ENCODE measurements at places on chromosomes 4 and X.

- DNase-seq, result no peak
Measured at GRCh38 chr4:155837203-155837796, 28.8 kb downstream of the ASIC5 start.

DNA sequence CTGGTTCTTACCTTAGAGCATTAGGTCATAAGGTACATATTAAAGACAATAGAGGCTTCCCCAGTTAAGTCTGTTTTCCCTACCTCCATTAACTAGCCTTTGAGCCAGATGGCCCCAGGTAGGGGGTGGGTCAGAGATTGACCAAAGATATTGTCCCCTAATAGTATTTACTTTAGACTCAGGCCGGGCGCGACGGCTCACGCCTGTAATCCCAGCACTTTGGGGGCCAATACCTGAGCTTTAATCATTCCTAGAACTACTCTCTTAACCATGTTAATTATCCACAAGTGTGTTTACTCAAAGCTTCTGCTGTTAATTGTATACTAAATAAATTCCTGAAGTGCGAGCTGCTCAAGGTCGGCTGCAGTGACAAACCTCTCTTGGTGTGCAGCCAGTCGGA is 28.0 kb upstream of the AMBN start:
- no peak for DNase-seq

- no peak for DNase-seq
Measured at GRCh38 chr4:777520-778262, 48.2 kb downstream of the CPLX1 start.

DNA sequence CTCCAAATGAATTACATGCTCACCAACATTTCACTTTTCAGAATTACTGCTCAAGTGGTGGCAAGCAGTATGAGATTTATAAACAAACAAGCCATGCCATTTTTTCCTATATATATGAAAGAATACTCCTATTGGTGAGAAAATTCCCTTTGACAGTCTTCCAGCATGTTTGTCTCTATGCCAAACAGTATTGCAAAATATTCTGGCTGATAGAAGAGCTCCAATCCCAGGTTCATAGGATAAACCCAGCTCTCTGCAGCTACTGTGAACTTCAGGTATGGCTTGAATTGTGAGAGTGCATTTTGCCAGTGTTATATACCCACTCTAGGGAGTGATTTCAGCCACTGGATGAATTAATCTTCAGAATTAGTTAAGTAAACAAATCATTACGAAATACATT is 108.8 kb downstream of the MAGEC2 start:
- no peak for DNase-seq

- no peak for DNase-seq
Measured at GRCh38 chr4:32161392-32161791, 1441.2 kb downstream of the PCDH7 start.

DNA sequence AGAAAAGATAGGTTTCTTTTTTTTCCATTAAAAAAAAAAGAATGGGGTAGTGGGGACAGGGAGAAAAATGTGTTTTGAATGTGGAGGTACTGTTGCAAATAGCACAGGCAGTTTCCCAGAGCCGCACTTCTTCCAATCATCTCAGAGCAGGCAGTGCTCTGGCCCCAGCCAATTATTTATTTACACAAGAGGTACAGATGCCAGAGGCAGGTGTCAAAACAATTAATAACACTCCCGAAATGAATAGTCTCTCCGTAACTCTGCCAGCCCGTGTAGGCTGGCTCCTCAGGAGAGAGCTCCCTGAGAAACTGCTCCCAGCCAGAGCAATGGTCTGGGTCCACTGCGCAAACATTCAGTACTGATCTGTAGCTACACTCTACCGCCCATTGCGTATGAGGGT is 130.8 kb upstream of the IL1RAPL2 start:
- DNase-seq, result no peak

DNA sequence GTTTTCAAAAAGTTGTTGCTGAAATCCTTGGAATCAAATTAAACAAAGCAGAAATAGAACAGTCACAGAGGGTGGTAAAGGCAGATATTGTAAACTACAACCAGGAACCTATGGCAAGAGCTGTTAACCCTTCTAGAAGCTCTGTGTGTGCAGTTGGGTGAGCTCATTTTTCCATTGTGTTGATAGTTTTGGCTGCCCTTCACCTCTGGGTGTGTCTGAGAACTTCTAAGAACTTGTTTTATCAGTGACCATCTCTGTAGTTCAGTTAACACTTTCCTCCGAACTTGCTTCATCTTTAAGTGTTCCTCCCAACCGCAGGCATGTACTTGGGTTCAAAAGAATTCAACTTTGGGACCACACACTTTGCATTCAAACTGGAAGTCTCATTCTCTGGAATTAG is 32.7 kb downstream of the RBMX start:
- DNase-seq, result no peak

DNA sequence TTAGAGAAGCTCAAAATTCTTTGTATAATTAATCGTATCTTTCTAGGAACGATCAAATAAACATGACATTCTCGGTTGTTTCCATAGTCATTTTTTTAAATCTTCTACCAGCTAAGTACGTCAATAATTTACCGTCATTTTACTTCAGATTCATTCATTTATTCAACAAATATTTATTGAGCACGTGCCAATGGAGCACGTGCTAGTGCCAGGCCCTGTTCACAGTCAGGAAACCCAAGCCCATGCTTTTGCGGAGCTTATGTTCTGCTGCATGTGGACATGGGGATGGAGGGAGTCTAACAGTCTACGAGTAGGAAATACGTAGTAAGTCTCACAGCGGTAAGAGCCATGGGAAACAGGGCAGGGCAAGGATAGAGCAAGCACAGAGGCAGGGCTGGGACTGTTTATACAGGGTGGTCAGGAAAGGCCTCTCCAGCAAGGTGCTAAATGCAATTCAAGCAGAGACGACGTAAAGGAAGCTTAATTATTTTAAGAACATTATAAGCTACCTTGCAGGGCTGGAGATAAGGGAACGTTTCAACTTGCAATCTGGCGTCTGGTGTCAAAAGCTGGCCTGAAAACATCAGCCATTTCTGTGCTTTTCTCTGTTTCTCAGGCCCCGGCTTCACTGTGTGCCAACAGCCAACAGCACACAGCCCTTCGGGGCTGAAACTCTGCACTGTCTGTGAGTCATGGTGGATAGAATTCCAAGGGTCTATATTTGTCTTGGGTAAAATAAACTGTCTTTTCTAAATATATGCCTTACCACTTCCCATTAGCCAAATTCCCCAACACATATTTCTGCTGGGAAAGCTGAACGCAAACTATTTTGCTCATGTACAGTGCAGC is 517.1 kb upstream of the ZFP42 start:
- DNase-seq, result no peak

- DNase-seq, result no peak
Measured at GRCh38 chr4:7326693-7327340, 107.9 kb downstream of the PSAPL1 start.

DNA sequence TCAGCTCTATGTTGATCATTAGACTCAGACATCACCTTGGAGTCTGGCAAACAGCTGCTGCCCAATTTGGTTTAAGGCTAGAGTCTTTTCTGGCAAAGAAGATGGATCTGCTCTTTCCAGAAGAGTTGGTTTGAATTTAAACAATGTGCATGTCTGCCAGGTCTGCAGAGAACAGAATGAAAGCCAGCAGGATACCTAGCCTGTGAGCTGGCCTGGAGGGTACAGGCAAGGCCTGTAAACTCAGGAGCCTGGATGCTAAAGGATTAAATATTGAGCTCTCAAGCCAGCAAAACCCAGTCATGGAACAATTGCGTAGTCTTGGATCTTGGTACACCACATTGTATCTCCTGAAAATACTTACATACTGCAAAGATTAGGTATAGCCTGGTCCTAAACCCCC is 15.6 kb upstream of the PDLIM3 start:
- DNase-seq, result no peak

DNA sequence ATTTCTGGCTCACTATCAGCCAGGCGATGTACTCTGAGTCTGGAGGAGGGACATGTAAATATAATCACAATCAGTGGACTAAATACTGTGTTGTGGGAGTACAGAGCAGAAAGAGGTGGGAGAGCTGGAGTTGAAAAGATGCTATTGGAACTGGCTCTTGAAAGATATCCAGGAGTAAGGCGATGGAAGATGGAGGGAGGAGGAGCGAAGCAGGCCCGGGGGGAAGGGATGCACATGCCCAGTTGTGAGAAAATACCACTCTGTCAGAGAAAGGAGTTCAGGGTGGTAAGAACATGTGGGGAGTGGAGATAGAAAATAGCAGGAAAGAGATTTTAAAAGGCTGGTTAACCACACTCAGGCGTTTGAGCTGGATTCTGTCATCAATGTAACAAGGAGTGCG is 216.9 kb upstream of the ETNPPL start:
- DNase-seq, result no peak

- no peak for DNase-seq
Measured at GRCh38 chr4:24235618-24236017, 345.8 kb upstream of the PPARGC1A start.

DNA sequence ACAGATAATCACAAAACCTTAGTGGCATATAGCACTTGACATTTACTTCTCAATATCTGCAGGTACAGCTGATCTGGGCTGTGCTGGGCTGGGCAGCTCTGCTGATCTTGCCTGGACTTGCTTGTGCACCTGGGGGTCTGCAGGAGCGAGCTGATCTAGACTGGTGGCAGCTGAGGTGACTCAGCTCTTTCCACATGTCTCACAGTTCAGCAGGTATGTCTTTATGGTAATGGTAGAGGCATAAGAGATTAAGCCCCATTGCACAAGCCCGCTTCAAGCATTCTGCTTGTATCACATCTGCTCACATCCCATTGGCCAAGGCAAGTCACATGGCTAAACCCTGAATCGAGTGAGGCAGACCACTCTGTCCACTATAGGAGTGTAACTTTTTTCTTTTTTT is 506.7 kb downstream of the BCOR start:
- DNase-seq, result no peak

GRCh38 chr4:159608436-159608835 is 505.6 kb downstream of the RAPGEF2 start:
- DNase-seq, result no peak

Data from stimulated activated CD8-positive, alpha-beta memory T cell treated with anti-CD3 and anti-CD28 coated beads, Interleukin-7, amount 100 ng/mL, for 1 hour (primary cell).